ENCODE measurements at places on chromosomes 6 and 20.
A peak's percentile ranks its signal among the peaks of the same experiment; 100 is the strongest.

DNA sequence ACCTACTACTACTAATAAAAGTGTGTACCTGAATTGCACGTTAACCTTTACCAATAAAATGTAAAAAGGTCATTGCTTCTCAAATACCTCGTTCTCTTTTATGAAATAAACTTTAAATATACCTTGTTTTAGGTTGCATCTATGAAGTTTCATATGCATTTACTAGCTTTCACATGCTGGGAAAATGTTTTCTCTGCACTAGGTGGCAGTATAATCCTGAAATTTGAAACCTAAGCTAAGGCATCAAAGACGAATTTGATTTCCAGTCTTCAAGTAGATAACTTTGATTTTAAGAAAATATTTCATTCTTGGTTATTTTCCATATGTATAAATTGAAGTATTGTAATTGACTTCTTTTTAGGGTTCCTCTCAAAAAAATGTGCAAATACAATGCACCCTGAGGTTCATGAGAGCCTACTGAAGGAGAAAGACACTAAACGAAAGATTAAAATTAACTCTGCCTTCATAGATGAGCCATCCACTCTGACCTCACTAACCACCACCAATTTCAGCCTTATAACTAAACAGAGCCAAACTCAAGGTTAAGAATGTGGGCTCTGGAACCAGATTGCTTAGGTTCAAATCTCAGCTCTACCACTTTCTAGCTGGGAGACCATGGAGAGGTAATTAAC is 7.3 kb upstream of the COL9A1 start:
- ATAC-seq: no peak

DNA sequence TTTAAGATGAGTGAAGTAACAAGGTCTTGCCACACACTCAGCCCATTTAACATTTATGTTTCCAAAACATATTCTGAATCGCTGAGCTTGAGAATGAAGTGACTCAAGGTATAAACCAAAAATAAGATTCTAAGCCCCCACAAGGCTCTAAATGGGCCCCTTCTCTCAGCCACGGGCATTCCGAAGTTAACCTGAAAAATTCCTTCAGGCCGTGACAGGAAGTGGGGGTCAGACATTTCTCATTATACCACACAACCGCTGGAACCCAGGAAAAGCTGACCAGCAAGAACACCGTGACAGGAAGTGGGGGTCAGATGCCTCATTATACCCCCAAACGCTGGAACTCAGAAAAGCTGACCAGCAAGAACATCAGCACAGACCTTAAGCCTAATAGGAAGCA is 247.9 kb downstream of the ERMARD start:
- ATAC-seq: no peak

DNA sequence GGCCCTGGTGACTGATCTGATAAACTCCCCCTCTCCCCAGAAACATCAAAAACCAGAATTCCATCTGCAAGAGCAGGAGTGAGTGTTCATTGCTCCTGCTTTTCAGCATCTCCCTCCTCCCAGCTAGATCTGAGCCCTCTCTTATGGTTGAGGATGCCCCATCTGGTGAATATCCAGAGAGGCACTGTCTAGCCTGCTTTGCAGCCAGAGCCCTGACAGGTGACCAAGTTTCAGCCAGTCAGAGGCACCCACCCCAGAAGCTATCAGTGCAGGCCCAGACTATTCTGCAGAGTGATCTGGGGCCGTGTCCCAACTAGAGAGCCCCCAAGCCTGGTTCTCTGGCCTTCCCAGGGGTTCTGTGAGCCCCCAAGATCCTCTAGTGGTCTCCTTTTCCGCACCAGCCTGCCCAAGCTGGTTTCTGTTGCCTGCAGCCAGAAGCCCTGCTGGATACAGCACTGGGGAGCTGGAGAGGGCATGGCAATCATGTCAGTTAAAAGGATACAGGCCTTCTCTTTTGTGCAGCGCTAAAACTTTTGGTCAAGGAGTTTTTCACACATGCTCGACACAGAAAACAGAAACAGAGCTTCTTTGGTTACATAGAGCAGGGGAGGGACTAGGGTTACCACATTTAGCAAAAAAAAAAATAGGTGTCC is 6.6 kb upstream of the BMP7 start:
- no peak for ATAC-seq

- ATAC-seq: no peak
Observed at GRCh38 chr6:2021713-2022125, 223.7 kb downstream of the GMDS start.

GRCh38 chr6:12916006-12916405 is 199.4 kb downstream of the PHACTR1 start:
- ATAC-seq: no peak

DNA sequence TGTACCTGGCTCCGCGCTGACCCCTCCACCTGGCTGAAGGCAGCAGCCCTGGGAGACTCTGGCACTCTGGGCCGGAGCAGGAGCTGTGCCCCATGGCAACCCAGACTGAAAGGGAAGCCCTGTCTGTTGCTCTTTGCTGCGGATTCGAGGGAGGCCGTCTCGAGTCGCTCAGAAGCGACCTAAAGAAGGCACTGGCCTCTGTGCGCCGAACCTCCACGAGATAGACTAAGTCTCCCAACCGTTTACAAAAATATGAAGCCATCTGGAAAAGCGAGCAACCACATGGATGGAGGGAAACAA is 10.5 kb upstream of the TBX18 start:
- ATAC-seq: no peak

DNA sequence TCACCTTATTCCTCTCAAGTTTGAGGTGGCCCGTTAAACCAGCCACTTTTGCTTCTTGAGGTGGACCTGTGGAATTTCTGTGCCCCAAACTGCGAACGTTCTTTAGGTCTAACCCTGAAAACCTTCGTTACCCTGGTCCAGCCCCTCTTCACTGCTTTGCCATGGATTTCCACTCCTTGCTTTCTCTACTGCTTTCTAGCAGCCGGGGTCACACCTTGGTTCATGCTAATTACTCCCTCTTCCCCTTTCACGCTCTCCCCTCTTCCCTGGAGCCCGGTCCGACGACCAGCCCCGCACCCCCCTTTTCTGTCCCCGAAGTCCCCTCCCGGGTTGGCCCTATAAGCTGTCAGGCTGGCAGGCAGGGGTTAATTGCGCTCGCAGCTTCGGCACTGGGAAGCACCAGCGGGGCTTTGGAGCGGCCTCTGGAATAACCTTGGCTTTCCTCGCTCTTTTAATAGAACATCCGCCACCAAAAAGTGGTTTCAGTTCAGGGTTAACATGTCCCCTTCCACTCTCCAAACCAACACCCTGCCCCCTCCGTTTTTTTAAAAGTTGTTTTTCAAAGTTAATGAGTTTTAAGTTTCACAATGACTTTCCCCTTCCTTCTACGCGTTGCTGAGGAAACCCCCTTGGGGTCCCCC is 1.4 kb upstream of the HIVEP1 start:
- ATAC-seq: peak; percentile 62

DNA sequence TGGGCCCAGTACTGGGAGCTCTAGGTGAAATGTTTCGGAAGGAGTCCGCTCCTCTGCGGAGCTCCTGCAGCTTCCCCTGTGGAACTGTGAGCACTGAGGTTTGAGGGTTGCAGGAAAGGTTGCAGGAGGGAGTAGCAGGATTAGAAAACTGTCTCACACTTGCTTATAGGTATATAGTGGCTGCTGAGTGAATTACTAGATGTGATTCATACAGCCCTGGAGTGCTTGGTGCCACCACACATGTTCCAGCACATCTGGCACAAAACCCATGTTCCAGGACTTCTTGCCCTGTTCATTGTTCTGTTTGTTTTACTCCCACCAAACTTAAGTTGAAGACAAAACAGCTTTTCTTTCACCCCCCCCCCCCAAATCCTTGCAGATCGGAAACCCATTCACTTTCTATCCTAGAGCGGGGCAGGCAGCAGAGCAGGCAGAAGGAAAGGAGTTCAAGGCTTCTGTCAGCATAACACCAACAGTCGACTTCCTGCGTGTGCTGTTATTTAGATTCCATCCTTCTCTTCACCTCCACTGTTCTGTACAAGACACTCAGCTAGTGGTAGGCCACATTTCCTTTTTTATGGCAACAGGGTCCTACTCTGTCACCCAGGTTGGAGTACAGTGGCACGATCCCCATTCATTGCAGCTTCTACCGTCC is 669 bp upstream of the PEX6 start:
- ATAC-seq: no peak

GRCh38 chr20:40307997-40308396 is 381.0 kb downstream of the MAFB start:
- no peak for ATAC-seq

- ATAC-seq: peak; percentile 28
Observed at GRCh38 chr6:6943421-6943820, 164.3 kb upstream of the RREB1 start.

- ATAC-seq: no peak
Observed at GRCh38 chr6:168794491-168794890, 353.5 kb downstream of the SMOC2 start.

DNA sequence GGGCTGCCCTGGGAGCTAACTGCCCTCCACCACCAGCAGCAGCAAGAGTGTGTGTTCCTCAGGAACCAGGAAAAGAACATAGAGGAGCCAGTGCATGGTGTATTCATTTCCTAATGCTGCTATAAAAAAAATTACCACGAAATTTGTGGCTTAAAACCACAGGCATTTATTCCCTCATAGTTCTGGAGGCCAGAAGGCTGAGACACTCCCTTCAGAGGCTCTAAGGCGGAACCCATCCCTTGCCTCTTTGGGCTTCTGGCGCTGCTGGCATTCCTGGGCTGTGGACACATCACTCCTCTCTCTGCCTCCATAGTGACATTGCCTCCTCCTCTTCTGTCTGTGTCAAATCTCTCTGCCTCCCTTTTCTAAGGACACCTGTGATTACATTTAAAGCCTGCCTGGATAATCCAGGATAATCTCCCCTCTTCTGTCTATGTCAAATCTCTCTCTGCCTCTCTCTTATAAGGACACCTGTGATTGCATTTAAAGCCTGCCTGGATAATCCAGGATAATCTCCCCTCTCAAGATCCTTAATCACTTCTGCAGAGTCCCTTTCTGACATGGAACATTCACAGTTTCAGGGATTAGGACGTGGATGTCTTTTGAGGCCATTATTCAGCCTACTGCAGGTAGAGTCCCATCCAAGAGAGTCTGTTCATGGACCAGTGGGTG is 54.7 kb downstream of the NDUFAF5 start:
- no peak for ATAC-seq

DNA sequence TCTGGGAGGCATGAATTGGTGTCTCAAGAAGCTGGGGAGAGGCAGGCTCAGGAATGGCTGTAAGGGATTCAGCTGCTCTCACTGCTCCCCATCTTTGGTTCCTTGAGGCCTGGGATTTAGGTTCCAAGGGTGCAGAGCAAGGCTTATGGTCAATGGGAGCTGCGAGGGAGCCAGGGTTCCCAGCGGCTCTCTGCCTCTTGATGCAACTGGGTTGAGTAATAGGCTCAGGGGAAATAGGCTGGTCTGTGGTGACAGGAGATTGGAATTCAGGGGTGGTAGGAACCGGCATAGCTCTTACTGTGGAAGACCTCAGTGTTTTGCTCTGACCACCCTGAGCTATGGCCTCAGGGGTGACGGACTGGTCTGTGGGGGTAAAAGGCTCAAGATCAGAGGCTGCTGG is 13.0 kb upstream of the NRM start:
- no peak for ATAC-seq

- no peak for ATAC-seq
Observed at GRCh38 chr6:68709091-68709490, 74.0 kb downstream of the ADGRB3 start.

DNA sequence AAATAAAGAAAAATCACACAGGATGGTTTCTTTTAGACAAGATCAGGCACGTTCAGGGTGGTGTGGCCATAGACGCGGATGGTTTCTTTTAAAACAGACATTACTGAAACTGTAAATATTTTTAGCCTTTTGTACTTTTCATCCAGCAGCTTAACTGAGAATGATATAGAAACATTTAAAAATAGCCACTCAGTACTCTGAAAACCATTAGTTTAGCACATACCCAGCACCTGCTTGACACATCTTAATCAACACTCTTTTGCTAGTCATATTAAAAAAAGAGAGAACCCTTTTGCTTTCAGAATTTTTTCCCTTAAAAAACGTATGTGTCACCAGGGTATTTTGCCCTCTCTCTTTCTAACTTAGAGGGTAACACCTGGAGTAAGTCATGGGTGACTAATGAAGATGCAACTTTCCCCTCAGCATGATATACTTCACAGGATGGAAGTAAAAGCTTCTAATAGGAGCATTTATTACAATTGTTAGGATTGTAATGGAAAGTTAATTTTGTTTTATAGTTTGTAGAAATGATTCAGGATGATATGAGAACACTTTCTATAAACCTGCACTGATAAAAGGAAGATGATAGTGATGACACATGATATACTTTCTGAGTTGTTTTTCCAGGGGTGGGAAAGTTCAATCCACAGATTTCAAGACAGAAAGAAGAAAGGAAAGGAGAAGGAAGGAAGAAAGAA is 45.2 kb downstream of the BACH2 start:
- ATAC-seq: peak; percentile 85

- no peak for ATAC-seq
Observed at GRCh38 chr6:37495244-37495934, 4.3 kb downstream of the CCDC167 start.

DNA sequence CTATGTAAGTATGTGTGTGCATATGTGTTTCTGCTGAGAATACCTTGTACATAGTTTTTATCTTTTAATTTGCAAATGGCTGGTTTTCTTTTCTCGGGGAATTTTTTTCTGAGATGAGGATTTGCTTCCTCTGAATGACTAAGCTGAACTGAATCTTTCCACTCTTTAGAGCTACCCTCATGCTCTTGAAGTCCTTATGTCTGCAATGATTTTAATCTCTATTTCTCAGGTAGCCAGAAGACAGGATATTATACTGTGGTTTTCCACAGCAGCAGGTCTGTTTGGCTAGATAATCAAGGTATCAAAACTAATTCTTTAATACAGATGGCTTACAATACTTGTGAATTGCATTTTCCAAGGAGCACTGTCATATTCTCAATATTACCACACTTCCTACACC is 114.7 kb downstream of the PLCB1 start:
- no peak for ATAC-seq

GRCh38 chr6:67541586-67541985 is 1093.5 kb upstream of the ADGRB3 start:
- ATAC-seq: no peak

DNA sequence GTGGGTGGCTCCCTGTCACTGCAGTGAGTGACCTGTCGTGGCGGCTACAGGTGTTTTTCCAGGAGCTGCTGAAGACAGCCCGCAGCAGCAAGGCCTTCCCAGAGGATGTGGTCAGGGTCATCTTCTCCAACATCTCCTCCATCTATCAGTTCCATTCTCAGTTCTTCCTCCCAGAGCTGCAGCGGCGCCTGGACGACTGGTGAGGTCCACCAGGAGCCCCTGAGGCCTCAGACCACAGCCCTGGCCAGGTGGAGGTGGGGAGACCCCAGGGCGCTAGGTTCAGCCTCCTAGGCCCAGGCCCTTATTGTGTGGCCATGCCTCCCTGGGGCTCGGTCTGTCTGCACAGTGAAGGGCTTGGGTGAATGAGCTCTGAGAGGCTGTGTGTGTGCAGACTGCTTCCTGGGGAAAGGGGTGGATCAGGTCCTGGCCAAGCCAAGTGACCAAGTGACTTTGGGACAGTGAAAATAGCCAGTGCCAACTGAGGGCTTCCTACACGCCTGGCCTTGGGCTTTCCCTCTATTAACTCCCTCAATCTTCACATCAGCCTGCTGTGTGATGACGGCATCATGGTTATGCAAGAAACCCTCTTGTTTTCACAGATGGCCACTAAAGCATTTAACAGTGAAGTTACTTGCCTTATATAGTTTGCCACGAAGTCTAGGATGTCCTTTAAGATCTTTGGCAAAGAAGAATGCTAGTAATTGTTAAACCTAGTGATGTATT is 6.4 kb downstream of the FGD2 start:
- no peak for ATAC-seq

GRCh38 chr6:113632220-113632864 is 224.8 kb upstream of the MARCKS start:
- ATAC-seq: peak; percentile 31

GRCh38 chr6:22970004-22970403 is 400.6 kb downstream of the HDGFL1 start:
- no peak for ATAC-seq
